ENCODE measurements at places on chromosomes 4 and X.

- DNase-seq, result peak; percentile 49
Measured at GRCh38 chrX:127558811-127559210, 493.4 kb downstream of the ACTRT1 start.

GRCh38 chrX:41382714-41383645 is 49.0 kb downstream of the DDX3X start:
- peak; percentile 62 for DNase-seq

DNA sequence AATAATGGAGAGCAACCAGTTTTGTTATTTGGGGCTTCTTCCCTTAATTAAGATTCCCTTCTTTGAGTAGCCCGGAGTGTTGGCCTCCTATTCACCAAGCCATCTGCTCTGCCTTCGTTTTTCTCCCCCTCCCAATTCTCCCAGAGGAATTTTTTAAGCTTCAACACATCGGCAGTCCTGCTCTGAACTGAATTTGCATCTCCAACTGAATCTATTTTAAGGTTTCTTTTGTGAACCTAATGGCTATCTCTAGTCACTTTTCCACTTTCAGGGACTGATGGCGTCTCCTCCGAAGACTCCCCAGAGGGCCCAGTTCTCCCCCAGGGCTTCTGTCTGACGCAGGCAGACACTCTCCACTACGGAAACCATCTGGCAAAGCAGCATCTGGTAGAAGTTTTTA is 280.2 kb downstream of the ADGRA3 start:
- DNase-seq, result no peak

- DNase-seq, result no peak
Measured at GRCh38 chr4:180280726-180281297, 1962.4 kb upstream of the TENM3 start.

DNA sequence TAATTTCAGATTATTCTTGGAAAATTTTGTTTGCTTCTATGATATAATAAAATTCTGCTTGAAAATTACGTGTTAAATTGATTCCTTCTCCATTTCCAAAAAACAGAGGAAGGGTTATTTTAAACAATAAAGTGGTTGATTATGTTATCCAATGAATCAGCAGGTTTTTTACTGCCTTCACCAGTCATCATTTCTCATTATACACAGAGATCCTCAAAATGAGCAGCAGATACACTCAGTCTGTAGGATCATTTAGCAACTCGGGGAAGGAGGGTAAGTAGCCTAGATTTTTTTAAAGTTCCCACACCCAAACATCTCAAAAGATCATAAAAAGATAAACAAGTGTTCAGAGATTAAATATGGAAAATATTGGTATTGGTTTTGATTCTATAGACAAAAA is 6.8 kb upstream of the TMEM144 start:
- DNase-seq, result peak; percentile 51

DNA sequence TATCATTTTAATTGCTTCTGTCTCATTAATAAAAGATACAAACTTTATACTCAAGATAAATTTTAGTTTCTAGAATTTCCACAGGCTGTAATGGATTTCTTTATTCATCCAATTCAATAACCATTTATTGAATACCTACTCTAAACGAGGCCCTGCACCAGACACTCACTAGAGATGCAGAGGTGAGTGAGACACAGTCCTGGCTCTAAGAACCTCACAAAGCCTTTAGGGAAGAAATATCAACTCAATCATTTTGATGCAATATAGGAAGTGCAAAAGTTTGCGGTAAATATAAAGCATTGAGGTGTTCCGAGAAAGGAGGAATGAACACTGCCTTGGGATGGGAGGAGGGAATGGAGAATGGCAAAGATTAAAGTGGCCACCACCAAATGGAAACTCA is 81.6 kb upstream of the SH3RF1 start:
- no peak for DNase-seq

DNA sequence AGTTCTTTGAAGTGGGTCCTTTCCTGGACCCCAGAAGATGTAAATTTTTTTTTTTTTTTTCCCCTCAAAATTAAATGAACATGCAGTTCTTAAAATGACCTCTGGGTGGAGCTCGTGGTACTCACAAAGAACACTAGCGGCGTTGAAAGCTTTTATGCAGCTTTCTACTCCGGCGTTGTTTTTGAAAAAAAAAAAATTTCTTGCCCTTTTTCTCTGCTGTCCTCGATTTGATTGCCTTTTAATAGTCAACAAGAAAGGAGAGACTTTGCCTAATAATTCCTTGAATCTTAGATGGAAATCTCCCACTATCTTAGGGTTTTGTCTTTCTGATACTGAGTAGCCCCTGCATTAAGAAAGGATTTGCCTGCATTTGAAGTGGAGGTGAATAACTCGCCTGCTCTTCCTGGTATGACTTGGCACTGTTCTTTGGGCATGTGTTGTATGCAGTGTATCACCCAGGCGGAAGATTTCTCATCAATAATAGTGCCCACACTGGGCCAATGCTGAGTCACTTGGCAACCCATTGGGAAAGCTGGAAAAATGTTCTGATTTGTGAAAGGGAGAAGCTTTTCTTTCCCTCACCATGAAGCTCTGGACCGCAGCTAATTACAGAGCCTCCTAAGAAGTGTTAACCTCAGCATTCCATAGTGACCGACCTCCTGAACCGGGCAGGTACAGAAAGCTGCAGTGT is 104.0 kb downstream of the PHEX start:
- DNase-seq, result peak; percentile 50

DNA sequence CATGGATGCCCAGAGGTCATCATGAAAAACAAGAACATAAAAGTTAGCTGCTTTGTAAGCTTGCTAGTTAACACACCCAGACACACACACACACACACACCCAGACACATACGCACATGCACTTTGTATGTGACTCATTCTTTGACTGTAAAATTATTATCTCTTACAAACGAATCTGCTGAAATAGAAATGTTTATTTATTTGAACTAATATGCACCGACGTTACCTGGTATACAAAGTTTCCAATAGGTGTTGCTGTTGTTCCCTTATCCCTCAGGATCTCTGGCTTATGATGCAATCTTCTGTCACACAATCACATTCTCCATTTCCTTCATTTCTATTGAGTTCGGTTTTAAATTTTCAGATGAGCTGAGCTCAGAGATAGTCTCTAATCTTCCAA is 209.3 kb downstream of the PTTG2 start:
- DNase-seq, result no peak

- DNase-seq, result no peak
Measured at GRCh38 chrX:69153060-69153730, 12.1 kb downstream of the PJA1 start.

DNA sequence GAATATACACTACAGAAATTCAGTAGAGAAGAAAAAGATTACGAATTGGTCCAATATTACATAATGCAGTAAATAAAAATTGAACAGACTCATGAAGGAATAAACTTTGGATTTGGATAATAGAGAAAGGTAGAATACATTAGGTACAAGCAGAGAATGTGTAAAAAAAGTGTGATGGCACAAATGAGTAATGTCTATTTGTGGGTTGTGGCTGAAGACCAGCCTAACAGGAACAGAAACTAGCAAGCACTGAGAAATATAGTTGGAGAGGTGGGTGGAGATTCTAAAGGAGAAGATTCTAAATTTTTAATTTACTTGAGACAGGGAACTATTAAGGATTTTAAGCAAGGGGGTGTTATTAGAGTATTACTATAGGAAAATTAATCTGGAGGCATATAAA is 15.2 kb upstream of the CLOCK start:
- peak; percentile 65 for DNase-seq

DNA sequence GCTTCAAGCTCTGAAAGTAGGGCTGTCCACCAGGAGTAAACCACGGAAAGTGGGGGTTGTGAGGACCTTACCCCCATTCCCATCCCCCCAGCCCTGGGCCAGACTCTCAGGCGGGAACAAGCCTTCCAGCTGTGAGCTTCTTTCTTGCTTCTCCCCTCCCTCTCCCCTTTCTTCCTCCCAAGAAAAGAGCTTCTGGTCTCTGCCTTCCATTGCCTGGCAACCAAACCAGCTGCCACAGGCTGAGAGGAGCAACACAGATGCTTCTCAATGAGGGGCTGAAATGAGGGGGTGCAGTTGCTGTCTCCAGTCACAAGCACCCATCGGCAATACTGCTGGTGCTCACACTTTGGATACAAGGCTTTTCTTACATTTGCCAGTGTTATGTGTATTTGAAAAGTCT is 72.5 kb downstream of the SLC16A2 start:
- no peak for DNase-seq

- DNase-seq, result peak; percentile 95
Measured at GRCh38 chr4:123452616-123453015, 56.0 kb downstream of the SPRY1 start.

DNA sequence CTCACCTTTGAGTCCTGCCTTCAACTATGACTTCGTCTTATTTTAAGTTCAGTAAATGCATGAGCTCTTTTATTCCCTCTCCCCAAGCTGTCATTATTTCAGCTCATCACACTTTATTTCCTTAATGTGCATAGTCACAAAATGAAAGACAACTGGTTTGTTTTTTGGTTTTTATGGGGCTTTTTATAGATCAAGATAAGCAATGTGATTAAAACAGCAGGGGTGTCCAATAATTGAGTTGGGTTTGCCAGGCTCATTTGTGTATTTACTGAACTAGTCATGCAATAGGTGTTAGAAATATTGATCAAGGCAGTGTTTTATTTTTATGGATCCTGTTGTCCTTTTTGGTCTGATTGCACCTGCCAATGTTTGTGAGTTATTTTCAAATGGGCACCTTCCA is 102.2 kb downstream of the FRMPD4 start:
- DNase-seq, result no peak

- DNase-seq, result no peak
Measured at GRCh38 chrX:37722595-37722994, 37.0 kb downstream of the XK start.

DNA sequence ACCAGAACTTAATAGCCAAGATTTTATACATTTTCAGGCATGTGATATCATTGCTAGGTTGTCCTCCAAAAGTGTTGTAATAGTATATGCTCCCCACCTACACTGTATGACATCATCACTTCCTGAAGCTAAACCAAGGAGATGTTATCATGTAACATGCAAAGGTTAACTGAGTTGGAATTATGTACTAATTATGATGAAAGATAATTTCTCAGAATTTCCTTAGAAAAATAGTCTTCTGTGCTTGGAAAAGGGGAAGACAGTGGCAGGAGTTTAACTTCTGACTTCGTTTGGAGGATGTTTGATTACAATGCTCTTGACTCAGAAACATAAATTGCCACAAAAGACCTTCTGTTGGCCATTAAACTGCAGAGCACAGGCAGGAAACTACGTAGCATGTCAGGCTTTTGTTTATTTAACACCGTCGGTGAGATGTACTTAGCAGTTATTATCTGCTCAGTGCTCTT is 83.6 kb upstream of the GUCY1A1 start:
- DNase-seq, result peak; percentile 90

DNA sequence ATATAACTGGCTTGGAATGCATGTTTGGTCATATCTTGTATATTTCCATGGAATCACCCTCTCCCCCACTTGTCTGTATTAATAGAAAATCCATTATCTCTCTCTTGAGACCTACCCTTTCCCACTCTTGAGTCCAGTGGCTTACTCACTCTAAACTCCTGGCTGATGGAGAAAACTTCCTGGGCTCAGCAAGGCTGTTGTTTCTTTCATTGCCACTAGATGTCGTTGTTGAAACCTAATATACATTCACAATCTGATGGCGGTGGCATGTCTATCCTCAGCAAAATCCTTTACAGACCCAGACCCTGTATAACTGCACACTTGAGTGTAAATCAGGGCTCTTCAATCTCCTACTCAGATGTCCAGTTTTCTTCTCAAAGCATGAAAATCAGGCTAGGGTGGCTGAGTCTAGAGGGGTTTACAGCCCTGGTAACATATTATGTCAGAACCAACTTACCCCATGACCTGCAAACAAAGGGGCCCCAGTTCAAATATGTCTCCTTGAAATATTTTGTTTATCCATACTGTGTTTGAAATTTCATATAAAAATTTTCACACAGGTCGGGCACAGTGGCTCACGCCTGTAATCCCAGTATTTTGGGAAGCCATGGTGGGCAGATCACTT is 70.0 kb upstream of the FAM241A start:
- peak; percentile 61 for DNase-seq

DNA sequence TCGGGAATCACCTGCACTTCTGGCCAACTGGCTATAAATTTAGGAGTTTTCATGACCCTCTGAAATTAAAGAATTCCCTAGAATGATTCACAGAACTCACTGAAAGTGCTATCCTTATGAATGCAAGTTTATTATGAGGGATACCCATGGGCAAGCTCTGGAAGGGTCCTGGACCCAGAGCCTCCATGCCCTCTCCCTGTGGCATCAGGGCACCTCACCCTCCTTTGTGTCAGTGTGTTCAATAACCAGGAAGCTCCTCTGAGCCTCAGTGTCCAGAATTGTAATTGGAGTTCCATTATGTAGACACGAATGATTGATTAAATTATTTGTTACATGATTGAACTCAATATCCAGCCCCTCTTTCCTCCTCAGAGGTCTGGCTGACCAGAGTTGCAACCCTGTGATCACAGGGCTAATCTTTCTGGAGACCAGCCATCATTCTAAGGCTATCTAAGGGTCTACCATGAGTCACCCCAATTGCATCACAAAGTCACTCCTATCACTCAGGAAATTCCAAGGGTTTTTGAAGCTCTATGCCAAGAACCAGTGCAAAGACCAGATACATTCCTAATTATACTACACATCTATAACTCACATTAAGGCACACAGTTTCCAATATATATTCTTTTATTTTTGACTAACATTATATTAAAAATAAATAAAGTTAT is 8.9 kb downstream of the ANXA3 start:
- DNase-seq, result peak; percentile 37

DNA sequence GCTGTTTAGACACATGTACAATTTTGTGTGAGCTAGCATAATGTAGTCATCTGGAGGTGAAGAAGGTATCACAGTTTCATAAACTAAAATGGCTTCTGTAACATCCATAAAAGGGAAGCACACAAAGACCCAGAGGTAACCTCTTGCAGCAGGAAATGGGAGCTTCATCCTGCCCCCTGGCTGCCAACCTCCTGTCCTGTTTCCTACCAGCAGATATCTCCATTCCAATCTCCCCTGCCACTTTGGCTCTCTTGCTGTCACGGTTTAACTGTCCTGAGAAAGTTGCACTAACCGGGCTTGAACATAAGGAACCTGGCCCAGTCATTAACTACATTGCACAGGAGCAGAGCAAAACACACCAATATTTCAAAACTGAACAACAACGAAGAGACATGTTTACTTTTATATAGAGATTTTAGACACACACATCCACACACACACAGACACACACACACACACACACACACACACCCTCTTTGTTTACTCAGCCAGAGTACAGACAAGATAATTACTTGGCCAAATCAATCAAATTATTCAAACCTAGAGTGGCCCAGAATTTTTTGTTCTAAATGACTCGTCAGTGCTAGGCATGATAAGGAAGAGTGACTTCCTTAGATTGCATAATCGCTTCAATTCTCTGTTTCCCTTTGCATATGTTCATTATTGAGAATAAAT is 24.2 kb downstream of the MID2 start:
- peak; percentile 30 for DNase-seq

- no peak for DNase-seq
Measured at GRCh38 chr4:75530556-75531322, 16.5 kb downstream of the THAP6 start.

GRCh38 chr4:14431155-14432134 is 570.8 kb upstream of the CPEB2 start:
- no peak for DNase-seq

GRCh38 chr4:125986307-125986706 is 671.6 kb downstream of the FAT4 start:
- DNase-seq, result no peak

- DNase-seq, result no peak
Measured at GRCh38 chrX:13164611-13165010, 120.2 kb upstream of the FAM9C start.

GRCh38 chrX:53616946-53617345 is 69.6 kb downstream of the HUWE1 start:
- DNase-seq, result no peak
